GM23248 (cell line): ENCODE measurements at places on chromosomes 7 and 10. TPM values are rescaled to one million over a fixed set of nuclear protein-coding genes. Genes with fewer than 3 reads are reported as not detected.

The IL2RA gene
- not detected in 2 replicates for total RNA-seq

The GIMAP4 gene
- not detected in 2 replicates for total RNA-seq

The ZNF239 gene
- total RNA-seq: 6.2 and 6.3 TPM in 2 replicates

The NACAD gene
- 1.0 and 2.9 TPM in 2 replicates for total RNA-seq

The MET gene
- 62.3 and 68.8 TPM in 2 replicates for total RNA-seq

DNA sequence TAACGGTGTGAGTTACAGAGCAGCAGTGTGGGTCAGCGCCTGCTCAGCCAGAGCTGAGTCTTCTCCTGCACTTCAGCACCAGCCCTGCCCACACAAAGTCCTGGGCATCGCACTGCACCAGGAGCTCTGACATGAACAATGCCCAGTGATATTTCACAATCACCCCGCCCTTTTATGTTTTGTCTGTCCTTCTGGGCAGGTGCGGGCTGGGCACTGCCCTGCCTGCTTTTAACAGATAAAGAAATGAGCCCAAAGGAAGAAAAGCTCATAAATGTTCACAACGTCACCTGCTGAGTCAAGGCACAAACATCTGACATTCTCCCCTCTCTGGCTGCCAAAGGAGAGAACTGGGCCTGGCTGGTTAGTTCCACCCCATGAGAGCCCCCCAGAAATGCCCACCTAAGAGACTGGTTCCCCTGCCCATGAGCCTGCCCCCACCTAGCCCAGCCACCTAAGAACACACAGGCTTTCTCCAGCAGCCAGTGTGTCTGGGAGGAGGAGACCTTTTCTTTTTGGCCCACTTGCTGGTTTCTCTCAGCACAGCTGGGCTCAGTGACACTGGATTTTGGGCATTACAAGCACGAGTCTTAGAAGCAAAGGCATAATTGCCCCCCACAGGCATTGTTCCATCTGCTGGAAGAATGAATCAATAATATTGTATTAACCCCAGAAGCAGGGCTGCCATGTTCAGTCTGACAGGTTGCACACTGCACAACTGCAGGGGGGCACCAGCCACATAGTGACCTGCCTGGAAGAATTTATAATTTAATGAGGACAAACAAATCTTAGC is 22.3 kb downstream of the CALML3 start:
- H3K27ac ChIP-seq: peak overlapping the region; percentile 61
- H3K4me3 ChIP-seq: peak overlapping the region; percentile 57
- peaks cover 27% of the 10 kb centered on the region for H3K4me1 ChIP-seq
- no peaks in the 10 kb centered on the region for H3K27me3 ChIP-seq

GRCh38 chr7:155802906-155803417 is 9.3 kb downstream of the SHH start:
- 0 out of 2 replicates have a peak, but pooled peaks cover 7% of the 10 kb centered on the region for H3K4me1 ChIP-seq
- no peak for DNase-seq
- H3K36me3 ChIP-seq: no peaks in the 10 kb centered on the region
